NCI-H69 (cell line): ENCODE measurements at places on chromosomes 2 and 18.

- peak; percentile 62 for DNase-seq
Observed at GRCh38 chr2:26462511-26463243, 15.2 kb downstream of the OTOF start.

- no peak for DNase-seq
Observed at GRCh38 chr2:159147690-159148089, 138.8 kb downstream of the WDSUB1 start.

DNA sequence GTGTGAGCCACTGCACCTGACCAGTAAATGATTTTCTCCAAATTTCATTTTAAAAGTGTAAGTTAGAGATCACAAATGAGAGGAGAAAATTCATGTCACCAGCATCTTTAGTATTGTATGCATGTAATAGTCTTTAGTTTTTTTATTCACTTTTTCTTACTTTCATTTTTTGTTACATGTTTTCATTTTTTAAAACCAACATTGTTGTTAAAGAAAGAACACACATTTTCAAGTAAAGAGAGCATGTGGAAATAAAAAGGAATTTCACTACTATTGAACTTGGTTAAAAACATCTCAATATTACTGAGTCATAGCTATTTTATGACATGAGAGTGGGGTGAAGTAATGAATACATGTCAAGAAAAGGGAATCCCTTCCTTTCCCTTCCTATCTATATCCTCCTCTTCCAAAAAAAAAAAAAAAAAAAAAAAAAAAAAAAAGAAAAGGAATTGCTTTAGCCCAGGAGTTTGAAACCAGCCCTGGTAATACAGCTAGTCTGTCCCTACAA, 29.1 kb upstream of the PMAIP1 start:
- DNase-seq = no peak

DNA sequence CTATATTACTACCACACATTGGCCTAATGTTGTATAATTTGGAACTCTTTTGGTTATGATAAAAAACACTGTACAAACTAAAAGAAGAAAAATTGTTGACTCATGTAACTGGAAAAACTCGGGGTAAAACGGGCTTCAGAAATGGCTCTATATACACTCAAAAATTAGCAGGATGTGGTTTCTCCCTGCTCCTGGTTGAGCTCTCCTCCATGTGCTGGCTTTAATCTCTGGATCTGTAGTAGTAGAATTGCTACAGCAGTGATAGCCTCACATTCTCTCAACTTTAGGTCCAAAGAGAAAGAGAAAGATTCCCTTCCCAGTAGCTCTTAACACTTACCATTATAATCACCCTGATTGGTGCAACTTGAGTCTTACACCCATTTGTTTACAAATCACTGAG, 274.9 kb upstream of the GALNT5 start:
- no peak for DNase-seq

DNA sequence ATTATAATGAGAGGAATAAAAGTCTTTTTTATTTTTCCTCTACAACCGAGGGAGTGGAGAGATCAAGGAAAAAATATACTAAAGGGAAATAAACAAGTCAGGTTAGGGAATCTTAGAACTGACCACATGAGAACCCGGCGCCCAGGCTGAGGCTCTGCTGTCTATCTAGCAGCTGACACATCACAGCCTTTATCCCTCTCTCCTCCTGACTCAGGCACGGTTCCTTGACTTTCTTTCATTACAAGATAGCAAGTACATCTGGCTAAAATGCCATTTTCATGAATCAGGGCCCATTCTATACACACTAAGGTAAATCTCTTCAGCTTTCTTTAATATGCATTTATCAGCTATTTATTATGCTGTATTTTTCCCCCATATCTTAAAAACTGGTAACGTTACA, 296.0 kb downstream of the TMX3 start:
- DNase-seq = no peak

GRCh38 chr2:35125278-35125677, 1230.3 kb upstream of the CRIM1 start:
- DNase-seq = no peak

DNA sequence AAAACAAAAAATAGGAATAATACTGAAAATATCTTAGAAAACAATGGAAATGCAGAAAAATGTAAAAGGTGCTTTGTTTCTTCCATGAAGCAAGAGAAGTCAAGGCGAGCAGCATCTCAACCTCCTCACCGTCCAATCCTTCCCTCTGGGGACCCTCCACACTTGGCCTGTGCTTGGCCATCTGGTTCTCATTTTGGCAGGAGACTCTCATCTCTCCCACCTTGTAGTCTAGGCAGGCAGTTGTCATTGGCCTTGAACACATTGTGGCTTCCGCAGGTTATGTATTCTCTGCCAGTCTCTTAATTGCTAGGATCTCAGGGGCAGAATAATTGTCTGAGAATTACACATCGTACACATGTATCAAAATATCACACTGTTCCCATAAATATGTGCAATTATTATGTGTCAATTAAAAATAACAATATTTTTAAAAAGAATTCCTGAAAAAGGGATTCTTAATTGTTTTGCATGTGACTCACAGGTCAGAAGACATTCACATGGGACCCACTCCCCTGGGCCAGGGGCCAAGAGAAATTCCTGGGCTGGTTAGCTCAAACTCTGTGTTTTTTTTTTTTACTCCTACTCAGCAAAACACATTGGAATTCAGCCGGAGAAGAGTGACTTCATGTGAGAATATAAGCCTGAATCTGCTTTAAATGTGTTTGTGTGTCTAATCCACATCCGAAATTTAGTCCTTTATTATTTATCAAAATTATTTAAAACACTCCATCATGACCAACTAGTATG, 14.0 kb upstream of the ANKRD62 start:
- no peak for DNase-seq

DNA sequence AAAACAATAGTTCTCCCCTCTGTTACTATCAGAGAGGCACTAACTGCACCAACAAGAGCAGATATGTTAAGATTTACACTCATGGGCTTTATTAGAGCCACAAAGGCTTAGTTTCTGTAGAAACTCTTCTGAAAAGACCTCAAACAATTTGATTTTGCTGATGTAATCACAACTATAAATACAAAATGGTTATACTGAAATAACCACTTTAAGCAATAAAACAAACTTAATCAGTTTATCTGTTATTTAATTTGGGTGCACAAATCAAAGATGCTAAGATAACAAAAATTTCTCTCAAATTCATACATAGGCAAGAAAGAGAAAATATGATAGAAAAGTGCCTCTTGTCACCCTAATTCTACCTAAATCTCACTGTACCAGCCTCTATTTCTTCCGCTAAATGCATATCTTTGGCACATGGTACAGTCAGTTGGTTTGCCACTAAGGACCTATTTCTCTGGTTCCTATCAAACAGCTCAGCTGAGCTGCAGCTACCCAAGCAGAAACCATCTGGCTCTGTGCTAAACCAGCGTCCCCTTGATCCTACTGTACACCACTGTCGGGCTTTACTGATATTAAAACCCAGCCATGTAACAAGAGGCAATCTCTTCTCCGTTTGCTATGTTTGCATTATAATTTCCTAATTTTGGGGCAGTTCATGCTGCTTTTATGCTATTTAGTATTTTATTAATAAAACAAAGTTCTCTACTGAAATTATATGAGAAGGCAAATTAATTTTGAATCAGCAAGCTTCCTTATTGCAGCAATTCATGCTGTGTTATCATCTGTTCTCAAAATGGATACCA, 60.1 kb downstream of the CWC22 start:
- no peak for DNase-seq

GRCh38 chr18:45236676-45237075, 378.6 kb upstream of the SLC14A2 start:
- DNase-seq = no peak

GRCh38 chr2:190099890-190100697, 37.6 kb upstream of the MSTN start:
- DNase-seq = no peak

- no peak for DNase-seq
Observed at GRCh38 chr18:44974174-44974573, 293.5 kb downstream of the SETBP1 start.

DNA sequence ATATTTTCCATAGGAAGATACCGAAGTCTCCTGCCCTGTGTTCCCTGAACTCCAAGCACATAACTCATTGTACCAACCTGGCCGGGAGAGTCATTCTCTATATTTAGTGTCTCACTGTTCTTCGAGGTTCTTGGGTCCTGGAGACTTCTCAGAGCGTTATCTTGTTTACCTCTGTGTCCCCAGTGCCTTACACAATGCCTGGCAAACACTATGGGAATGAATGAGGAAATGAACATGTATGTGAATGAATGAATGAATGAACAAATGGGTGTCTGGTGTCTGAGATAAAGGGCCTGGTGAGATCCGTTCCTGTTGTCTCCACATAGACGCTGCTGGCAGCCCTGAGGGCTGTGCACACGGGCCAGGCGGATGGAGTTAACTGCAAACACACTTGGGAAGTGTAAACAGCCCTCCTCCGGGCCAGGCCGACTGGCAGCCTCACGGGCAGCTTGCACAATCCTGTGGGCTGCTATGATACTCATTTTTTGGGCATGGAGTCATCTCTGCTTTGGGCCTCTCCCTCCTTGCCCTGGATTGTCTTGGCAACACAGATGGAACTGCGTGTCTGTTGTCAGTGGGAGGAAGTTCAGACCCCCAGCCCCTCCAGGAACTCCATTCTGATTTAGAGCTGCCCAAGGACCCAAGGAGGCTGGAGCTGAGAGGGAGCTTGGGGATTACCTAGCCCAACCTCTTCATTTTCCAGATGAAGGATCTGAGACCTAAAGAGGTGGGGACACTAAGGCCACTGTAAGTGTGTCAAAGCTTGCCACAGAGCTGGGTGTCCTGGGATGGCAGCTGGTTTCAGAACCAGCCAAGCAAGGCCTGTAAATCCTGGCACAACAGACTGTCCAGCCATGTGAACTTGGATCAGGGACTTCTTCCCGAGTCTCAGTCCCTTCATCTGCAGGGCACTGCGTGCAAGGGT, 124.4 kb downstream of the INHBB start:
- peak; percentile 76 for DNase-seq

GRCh38 chr2:37928377-37928776, 3.3 kb downstream of the RMDN2 start:
- DNase-seq = no peak

- peak; percentile 39 for DNase-seq
Observed at GRCh38 chr2:109382951-109383350, 230.8 kb downstream of the SEPTIN10 start.

GRCh38 chr2:136381245-136381644, 263.3 kb upstream of the CXCR4 start:
- DNase-seq = no peak

GRCh38 chr2:23542230-23542789, 157.3 kb downstream of the KLHL29 start:
- peak; percentile 62 for DNase-seq

- DNase-seq = peak; percentile 79
Observed at GRCh38 chr2:205188239-205189138, 493.8 kb upstream of the NRP2 start.

- no peak for DNase-seq
Observed at GRCh38 chr2:108165729-108166128, 74.0 kb upstream of the SULT1C3 start.

GRCh38 chr18:70243131-70243929, 37.8 kb upstream of the RTTN start:
- DNase-seq = peak; percentile 40

DNA sequence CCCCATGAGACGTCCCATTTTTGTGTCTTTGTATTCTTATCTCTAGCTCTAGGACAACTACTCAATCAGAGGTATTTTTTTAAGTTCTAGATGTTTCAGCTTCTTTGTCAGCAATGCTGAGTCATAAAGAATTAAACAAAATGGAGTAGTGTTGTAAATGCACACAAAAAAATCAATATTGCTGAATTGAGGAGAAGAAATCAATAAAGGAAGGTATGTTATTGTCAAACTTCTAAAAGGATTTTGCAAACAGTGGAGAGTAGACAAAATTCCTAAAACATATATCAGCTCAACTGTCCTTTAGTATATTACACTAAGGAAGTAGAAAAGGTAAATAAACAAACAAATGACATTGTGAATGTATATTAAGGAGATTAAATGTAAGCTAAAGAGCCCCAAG, 726.1 kb upstream of the NRXN1 start:
- DNase-seq = no peak

DNA sequence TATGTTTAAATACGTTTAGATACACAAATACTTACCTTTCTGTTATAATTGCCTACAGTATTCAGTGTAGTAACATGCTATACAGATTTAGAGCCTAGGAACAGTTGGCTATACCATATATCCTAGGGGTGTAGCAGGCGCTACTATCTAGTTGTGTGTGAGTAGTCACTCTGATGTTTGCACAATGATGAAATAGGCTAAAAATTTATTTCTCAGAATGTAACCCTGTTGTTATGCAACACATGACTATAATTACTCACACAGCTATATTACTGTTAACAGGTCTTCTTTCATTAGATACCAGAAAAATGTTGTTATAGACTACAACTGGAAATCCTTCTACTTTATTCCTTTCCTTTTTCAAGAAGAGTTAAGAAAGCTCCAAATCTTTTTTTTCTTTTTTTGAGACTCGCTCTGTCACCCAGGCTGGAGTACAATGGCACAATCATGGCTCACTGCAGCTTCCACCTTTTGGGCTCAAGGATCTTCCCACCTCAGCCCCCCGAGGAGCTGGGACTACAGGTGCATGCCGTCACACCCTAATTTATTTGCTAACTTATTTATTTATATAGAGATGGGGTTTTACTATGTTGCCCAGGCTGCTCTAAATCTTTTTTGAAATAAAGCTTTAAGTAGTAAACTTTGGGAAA, 48.5 kb downstream of the C2orf74 start:
- DNase-seq = no peak

- peak; percentile 67 for DNase-seq
Observed at GRCh38 chr2:216693414-216694080, 1.8 kb downstream of the IGFBP5 start.

- DNase-seq = no peak
Observed at GRCh38 chr18:11944252-11944651, 36.1 kb upstream of the MPPE1 start.

- peak; percentile 13 for DNase-seq
Observed at GRCh38 chr18:79468119-79468789, 72.5 kb downstream of the NFATC1 start.

DNA sequence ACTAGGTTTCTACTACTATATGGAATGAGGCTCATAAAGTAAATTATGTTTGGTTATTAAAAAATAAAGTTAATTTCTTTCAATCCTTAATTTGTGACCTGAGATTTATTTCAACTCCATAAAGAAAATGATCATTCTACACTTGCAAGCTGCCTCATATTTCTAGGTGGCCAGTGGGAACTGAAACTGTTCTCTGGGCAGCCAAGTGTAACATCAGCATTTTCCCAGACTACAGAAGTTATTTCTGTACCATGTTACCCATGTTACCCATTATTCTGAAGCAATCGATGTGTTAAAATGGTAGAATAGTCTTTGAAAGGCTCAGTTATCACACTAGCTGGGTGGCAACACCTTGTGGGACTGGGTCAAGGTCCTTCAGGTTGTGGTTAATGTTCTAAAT, 139.3 kb upstream of the FBXO11 start:
- no peak for DNase-seq
